ENCODE measurements at places on chromosomes 6 and 20.

GRCh38 chr6:63806573-63806913 lies 170.9 kb downstream of the PHF3 start:
- no peak for DNase-seq

GRCh38 chr6:142746524-142746923 lies 198.5 kb downstream of the HIVEP2 start:
- DNase-seq, result no peak

- DNase-seq, result no peak
These were observed 9.8 kb upstream of the AMD1 start for GRCh38 chr6:110864824-110865223.

GRCh38 chr6:169851641-169852503 lies 100.5 kb downstream of the ERMARD start:
- no peak for DNase-seq

DNA sequence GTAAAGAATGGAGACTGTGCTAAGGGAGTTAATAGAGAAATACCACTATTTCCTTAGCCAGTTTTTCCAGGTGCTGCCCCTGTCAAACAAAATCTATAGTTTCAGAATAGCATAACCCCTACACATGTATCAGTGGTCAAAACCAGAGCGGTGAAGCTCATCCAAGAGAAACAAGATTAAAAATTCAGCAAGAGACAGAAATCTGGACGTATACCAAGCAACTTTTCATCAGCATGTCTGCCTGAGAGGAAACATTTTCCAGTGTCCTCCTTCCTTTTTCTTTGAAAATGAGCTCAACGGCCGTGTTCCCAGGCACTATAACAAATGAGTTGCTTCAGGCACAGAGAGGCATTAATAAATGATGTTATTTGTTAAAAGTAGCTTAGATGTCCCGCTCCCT lies 416.5 kb downstream of the BCKDHB start:
- no peak for DNase-seq

GRCh38 chr20:44069203-44070011 lies 117.6 kb downstream of the JPH2 start:
- no peak for DNase-seq

- no peak for DNase-seq
These were observed 21.2 kb downstream of the SNPH start for GRCh38 chr20:1287306-1287705.

DNA sequence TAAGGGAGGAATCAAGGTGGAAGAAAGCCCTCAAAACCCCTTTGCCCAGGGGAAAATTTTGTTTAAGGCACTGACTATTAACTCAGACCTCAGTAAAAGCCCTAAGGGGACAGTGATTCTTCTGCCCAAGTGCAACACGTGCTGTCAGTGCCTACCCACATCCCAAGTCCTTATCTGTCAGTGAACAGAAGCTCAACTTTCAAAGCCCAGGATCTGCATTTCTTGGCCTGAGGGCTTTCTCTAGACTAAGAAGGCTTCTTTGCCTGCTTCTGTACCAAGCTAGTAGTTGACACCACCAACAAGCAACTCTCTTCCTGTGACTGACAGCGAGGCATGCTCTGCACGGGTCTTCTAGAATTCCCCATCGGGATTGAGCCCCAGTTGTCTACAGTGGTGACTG lies 416.0 kb upstream of the SPTLC3 start:
- DNase-seq, result no peak

- DNase-seq, result no peak
These were observed 23.6 kb upstream of the ANKRD60 start for GRCh38 chr20:58251979-58252591.

- no peak for DNase-seq
These were observed 902 bp downstream of the ZNF337 start for GRCh38 chr20:25695532-25696370.

GRCh38 chr6:18424201-18424600 lies 37.1 kb downstream of the RNF144B start:
- no peak for DNase-seq

DNA sequence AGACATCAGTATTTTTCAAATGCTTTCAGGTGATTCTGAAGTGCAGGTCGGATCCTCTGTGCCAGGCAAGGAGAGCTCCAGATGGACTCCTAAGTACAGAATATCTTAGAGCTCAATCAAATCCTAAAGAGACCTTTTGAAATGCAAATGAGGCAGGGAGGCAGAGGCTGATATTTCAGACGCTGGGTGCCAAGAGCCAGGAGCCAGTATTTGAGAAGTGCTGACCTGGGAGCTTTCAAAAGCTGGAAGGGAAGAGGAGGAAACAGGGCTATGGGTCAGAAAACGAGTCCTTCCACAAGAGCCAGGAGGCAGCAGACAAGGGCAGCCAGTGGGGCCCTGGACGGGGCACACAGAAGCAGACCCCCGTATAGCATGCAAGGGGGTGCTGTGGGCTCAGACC lies 46.1 kb upstream of the DSN1 start:
- DNase-seq, result no peak

GRCh38 chr6:20704325-20705025 lies 170.2 kb downstream of the CDKAL1 start:
- DNase-seq, result no peak

DNA sequence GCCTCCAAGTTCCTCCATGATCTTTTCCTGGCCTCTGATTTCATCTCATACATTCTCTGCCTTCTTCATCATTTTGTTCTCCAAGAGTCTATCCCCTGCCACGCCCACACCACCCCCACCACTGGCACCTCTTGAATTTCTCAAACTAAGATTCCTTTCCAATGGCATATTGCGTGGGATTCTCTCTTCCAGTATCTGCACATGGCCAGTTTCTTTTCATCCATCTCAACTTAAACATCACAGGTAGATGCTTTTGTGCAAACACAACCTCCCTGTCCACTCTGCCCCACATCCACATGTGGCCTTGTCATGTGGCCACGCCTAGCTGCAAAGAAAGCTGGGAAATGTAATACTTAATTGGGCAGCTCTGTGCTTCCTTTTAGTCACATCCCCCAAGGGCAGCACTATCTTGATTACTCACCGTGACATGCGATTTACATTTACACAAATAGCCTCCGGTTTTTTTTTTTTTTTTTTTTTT lies 33.4 kb upstream of the ZMYND8 start:
- no peak for DNase-seq

DNA sequence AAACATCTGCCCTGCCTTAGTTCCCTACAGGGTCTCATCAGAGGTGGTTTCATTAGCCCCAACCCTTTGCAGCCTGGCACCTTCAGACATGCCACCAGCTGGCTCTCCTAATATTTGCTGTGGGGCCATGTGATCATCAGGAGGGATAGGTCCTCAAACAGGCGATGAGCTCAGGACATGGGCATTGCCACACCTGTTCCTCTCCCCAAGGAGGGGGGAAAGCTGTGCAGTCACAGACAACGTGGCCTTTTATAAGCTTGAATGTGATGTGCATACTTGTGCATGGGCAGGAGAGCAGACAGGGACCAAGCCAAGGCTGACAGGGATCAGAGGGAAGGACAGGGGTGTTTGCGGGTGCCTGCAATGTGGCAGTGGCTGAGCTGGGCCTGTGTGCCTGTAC lies 78.8 kb upstream of the ZNFX1 start:
- no peak for DNase-seq

DNA sequence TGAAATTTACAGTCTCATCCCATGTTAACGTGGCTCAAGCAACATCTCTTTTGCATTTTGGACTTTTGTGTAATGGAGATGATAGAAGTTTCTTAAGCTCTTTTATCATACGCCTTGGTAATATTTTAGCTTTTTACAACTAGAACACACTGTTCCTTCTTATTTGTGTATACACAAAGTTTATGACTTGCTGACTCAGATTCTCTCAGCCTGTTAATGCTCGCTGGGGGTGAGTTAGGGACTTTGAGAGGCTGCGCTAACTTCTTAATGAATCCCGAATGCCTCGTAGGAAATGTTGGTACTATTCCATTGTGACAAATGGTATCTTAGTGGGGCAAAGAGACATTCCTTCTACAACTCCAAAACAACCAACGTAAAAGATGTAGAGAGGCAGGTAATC lies 509.7 kb downstream of the DOK5 start:
- no peak for DNase-seq

- DNase-seq, result no peak
These were observed 7.7 kb downstream of the KIF3B start for GRCh38 chr20:32285082-32285620.

Data from neural crest cell (in vitro differentiated cells).